ENCODE measurements at places on chromosomes 11 and 22.
A peak's percentile ranks its signal among the peaks of the same experiment; 100 is the strongest.

DNA sequence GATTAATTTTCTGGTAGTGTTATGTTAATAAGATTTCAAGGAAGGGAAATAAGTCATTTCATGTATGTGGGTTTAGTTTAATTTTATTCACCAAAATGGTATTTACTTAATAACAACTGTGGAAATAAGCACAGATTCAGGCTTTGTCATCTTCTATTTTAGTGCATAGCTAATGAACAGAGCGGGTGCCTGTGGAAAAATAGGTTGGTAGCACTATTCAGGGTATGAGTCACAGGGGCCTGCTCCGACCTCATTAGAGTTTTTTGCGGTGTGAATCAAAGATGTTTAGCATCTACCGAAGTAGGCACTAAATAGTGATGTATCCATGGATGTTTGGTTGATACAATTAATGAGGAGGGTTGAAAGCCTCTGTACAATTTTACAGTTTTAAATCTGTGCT is 78.2 kb downstream of the FAT3 start:
- DNase-seq, result no peak

- no peak for DNase-seq
Observed at GRCh38 chr11:19345848-19346681, 105.3 kb upstream of the E2F8 start.

- DNase-seq, result no peak
Observed at GRCh38 chr22:17120711-17121232, 388 bp downstream of the TMEM121B start.

- DNase-seq, result no peak
Observed at GRCh38 chr11:102510439-102511135, 20.0 kb downstream of the MMP7 start.

- no peak for DNase-seq
Observed at GRCh38 chr11:96413408-96413807, 23.6 kb downstream of the JRKL start.

- DNase-seq, result no peak
Observed at GRCh38 chr22:25566186-25566897, 1.9 kb downstream of the GRK3 start.

DNA sequence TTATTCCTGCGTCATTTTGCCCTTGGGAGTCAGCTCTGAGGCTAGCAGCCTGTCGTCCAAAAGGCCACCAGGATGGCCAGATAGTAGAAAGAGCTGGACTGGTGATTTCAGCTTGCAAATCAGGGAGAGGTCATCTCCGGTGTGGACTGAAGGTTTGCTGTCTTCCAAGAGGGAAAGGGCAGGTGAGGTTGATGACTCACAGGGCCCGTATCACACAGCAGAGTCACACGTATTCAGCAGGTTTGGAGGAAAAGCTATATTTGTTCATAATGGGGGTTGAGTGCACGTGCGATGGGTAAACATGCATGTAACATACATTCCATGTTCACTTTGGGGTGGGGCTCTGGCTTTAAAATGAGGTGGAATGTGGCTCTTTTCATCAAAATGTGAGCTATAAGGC is 25.6 kb downstream of the MRPL21 start:
- DNase-seq, result no peak

- DNase-seq, result peak; percentile 86
Observed at GRCh38 chr11:75639762-75640181, 29.1 kb downstream of the MAP6 start.

DNA sequence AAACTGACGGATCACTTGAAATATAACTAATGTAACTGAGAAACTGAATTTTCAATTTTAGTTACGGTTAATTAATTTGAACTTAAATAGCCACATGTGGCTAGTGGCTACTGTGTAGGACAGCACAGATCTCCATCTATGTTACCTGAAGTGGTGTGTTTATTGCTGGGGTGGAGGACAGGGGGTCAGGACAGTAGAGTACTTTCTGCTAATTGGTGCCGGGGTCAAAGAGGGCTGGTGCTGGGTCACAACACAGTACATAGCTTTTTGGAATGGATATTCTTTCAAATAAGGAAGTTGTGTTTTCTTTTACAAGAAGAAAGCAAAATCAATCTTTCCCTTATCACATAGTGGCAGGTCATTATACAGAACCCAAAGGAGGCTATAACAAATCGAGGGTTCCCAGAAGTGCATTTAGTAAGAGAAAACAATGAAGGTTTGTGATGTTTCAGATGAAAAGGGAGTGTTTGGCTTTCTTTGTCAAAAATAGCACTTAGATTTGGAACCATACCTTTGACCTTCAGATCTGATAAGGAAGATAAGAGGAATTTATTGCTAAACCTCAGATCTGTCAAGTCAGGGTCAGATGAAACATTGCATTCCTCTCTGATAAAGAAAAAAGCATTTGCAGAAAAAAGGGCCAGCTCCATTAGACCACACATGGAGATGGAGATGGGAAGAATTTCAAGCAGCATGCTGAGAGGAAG is 384.5 kb downstream of the AASDHPPT start:
- DNase-seq, result no peak

- no peak for DNase-seq
Observed at GRCh38 chr11:88117281-88117858, 57.9 kb downstream of the RAB38 start.

DNA sequence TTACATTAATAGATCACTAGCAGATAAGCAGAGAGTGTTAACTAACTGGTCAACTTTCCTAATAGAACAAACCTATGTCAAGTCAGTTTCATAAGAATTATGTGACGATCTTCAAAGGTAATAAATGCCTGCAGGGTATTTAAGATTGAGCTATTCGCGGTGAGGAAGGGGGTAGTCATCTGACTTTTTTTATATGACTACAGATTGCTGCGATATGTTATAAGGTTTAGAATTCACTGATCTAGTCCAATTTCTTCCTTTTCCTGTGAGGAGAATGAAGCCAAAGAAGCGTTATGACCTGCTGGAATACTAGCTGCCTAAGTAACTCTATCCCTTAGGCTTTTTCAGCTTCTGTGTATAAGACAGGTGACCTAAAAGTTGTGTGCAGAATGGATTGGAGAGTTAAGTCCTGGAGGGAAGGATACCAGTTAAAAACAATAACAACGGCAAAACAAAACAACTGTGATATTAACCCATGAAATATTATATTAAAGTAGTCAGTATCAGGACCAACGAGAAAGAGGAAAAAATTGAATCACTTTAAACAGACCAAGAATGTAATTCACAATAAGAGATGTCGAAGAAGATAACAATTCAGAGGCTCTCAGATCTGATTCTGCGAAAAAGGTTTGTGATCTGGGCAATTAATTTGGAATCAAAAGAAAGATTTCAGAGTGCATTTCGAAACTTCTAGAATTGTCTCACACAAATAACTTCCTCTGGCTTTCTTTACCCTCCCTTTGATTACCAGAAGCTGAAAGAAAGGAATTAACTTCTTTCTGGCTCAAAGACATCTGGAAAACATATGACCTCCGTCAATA is 630 bp downstream of the CASP4 start:
- peak; percentile 26 for DNase-seq

- DNase-seq, result no peak
Observed at GRCh38 chr11:93220078-93220477, 22.3 kb upstream of the SLC36A4 start.

- no peak for DNase-seq
Observed at GRCh38 chr11:27865105-27865504, 164.8 kb upstream of the BDNF start.

DNA sequence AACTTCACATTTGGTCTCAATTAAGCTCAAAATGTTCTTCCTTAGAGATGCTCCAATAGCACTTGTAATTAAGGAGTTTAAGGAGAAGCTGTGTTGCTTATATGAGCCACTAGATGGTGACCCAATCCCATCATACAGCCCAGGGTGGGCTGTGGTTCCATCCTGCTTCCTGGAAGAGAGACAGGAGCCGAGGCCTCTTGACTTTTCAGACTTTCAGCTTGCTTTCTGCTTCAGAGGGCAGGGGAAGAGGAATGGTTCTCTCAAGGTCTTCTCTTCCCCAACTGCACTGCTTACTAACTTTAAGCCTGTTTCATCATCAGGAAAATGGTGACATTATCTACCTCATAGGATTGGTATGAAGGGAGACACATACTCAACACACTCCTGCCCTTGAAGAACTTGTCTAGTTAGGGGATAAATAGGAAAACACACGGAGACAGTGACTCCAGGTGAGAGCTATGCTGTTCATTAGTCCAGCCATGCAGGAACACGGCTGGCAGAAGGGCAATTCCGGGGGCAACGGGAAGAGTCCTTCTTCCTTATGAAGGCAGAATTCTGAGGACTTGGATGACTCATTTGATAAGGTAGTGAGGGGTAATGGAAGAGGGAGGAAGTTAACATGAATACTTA is 20.1 kb downstream of the TMEM218 start:
- DNase-seq, result peak; percentile 64

GRCh38 chr22:44706488-44706887 is 4.5 kb downstream of the PRR5 start:
- no peak for DNase-seq

DNA sequence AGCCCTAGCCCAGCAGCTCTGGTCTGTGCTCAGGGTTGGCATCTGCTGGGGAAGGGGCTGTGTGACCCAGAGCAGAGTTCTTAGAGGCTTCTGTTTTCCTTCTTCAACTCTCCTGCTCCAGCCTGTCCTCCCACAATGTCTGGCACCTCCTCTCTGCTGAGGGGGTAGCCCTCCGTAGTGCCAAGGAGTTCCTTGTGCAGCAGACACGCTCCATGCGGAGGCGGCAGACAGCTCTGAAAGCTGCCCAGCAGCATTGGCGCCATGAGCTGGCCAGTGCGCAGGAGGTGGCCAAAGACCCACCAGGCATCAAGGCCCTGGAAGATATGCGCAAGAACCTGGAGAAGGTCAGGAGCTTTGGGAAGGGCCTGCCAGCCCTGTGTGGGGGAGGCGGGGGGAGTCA is 69.3 kb downstream of the CEP164 start:
- no peak for DNase-seq

DNA sequence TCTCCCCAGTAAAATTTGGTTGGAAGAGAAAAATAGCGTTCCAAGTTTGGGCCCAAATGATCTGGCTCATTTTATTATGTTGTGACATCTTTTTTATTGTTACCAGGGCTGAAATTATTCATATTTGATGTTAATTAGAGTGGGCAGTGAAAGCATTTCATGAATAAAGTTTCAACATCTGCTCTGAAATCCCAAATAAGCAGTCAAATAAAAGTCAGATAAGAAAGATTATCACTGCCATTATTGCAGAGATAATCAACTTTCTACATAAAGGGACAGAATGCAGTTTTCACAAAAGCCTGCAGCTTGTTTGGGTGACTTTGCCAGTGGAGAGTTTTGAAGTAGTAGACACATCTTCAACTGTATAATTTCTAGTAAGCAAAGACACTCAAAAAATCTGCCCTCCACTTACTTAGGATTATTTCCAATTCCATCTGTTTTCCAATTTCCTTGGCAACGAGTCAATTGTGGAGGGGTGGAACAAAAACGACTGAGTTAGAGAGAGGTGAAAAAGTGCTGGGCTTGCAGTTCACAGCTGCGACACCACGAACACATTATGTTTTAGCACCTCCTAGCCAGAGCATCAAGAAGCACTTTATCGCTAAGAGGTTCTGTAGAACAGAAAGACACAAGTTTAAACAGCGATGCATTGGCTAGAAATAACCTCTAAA is 9.0 kb downstream of the TECTA start:
- peak; percentile 80 for DNase-seq

GRCh38 chr11:131683666-131684065 is 313.3 kb downstream of the NTM start:
- DNase-seq, result no peak

DNA sequence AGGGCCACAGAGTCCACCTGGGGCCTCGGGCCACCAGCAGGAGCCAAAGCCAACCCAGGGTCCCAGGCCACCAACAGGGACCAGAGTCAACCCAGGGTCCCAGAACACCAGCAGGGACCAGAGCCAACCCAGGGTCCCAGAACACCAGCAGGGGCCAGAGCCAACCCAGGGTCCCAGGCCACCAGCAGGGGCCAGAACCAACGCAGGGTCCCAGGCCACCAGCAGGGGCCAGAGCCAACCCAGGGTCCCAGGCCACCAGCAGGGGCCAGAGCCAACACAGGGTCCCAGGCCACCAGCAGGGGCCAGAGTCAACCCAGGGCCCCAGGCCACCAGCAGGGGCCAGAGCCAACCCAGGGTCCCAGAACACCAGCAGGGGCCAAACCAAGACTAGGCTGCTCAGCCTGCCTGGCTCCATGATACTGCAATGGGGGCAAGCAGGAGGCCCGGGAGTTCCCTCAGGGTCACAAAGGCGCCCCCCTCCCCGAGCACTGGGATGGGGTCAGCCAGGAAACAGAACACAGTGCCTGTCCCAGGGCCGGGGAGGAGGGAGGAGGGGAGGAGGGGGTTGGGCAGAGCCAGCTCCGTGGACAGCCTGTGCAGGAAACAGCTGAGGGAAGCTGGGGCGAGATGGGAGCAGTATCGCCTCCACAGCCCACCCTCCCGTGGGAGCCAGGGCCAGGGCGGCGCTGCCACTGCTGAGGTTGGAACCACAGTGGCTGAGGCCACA is 62.0 kb upstream of the PRR5 start:
- DNase-seq, result no peak

DNA sequence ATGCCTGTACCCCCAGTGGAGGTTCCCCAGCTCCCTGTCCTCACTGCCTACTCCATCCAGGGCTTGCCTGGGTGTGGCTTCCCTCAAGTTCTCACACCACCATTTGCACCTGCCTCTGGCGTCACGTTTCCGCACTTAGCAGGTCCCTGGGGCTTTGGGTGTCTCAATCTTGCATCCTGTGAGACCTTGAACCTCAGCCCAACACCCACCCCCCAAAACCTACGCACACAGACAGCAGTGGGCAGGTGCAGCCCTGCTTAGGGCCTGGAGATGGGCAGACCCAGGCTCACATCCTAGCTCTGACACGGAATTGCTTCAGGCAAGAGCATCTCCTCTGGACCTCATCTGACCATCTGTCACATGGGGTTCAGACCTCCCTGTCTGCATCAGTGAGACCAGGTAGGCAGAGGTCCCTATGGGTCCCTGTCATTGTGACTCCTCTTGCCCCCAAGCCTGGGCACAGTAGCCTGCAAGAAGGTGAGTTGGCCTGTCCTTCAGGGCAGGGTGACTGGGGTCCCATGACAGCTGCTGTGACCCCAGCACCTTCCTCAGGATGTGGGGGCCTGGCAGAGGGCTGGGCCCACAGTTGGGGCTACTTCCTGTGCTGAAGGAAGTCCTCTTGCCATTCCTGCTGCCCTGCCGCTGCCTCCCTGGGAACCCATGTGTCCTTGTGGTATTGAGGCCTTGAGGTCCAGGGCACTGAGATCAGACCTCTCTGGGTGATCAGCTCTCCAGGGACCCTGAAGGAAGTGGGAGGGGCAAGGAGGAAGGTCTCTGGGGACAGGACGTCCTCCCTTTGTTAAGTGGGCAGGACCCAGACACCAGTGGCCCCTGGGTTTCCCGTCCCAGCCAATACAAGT is 2.0 kb downstream of the SIPA1 start:
- no peak for DNase-seq

DNA sequence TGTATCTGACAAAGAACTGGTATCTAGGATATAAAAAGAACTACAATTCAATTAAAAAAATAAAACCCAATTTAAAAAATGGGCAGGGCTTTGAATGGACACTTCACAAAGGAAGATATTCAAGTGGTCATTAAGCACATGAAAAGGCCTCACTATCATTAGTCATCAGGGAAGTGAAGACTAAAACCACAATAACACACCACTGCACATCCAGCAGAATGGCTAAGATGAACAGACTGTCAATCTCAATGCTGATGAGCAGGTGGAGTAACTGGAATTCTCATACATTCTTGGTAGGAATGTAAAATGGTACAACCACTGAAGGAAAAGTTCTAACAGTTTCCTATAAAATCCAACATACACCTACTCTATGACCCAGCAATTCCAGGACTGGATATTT is 8.9 kb downstream of the HPS4 start:
- no peak for DNase-seq

GRCh38 chr22:16838073-16838472 is 12.9 kb upstream of the XKR3 start:
- no peak for DNase-seq
